ENCODE measurements at places on chromosomes 6 and 20.

DNA sequence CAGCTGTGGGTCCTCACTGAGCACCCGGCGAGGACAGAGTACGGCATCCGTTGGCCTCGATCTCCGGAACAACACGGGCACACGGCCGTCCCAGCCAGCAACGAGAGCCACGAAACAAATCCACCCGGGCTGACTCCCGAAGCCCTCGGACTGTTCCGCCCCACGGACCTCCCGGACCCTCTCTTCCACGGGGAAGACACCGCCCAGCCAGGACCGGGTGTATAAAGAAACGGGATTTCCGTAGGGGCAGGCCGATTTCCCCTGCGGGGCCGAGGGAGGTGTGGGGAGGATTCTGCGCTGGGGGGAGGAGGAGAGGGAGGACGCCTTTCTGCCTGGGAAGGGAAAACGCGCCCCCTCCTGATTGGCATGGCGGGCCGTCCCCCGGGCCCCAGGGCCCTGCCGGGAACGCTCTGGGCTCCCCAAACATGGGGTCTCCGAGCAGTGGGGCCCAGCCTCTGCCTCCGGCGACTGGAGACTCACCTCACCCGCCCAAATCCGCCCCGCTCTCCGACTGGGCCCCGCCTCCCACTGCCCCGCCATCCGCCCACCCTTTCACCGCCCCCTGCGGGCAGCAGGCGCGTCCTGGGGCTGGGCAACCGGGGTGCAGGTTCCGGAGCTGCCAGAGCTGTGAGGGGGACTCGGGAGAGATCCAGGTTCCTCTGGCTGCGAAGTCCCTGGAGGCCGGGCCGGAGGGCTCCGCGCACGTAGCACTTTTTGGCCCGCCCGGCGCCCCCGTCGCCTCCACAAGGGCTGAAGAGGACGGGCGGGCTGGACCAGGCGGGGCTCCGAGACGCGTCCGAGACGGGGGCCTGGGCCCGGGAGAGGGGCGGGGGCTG is 679 bp upstream of the PPDPF start:
- DNase-seq = peak; percentile 76

GRCh38 chr6:69162811-69163210 is 527.7 kb downstream of the ADGRB3 start:
- DNase-seq = no peak

DNA sequence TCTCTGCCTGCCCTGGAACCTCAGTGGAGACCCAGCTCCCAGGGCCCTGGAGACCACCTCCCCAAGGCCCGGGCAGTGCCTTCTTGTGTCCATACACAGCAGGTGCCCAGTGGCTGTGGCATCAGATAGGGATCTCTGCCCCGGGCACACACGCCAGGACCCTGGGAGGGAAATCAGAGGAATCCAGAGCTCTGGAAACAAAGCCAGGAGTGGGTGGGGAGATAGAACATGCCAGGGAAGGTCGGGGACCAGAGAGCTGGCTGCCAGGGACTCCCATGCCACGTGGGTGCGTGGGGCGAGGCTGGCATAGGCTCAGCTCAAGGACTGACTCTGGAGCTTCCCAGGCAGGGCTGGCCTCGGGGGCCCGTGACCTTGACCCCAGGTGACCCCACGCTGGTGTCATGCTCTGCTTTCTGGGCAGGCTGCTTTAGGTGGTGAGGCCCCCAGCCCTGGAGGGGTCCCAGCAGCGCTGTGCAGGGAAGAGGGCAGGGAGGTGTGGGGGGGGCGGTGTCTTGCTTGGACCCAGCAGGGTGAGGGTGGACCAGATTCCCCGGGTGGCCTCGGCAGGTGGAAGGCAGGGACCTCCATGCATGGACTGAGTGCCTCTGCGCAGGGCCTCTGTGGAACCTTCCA is 17.6 kb upstream of the GATA5 start:
- DNase-seq = no peak

DNA sequence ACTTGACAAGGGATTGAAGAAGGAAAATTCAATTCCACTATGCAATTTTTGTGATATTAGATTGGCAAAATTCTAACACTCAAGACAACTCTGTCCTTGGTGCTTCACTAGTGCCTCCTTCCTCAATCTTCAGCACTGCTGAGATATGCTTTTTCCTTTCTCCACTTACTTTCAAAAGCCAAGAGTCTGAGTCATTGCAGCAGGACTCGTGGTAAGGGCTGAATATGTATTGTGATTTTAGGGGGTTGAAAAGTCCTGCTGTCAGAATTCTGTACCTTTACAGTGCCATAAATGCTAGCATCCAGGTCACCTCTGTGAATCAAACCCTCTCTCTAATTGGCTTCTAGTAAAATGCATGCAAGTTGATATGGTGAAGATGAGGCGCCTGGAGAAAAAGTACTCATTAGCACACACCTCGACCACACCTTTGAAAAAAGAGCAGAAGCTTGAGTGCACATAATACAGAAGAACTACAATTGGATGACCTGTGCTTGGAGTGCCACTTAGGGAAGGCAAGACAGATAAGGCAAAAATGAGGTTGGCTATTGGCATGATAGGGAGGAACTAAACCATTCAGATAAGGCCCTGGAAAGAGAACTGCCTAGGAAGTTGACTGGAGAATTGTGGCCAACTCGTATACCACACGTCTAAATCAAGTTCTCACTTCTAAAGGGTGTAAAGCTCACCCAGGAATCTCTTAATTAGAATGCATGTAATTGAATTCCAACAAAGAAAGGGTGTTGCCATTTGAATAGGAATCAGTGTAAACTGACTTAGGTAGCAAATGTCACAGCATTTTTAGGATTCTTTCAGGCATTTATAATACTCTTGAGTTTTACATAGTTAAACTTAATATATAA is 43.6 kb upstream of the FAM83B start:
- no peak for DNase-seq

GRCh38 chr20:38987777-38988176 is 25.6 kb downstream of the DHX35 start:
- DNase-seq = no peak

DNA sequence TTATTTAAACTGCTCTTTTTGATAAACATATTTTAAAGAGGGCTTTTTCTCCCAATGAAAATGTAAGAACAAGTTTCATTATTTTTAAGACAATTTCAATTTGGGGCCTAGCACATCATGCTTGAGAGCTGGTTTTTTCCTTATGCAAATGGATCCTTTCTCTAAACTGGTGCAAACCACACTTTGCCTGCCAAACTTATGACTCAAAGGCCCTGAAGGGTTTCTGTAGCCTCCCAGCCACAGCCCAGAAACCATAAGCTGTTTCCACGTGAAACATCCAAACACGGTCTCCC is 451 bp upstream of the HSF2 start:
- DNase-seq = no peak

GRCh38 chr6:12595161-12595811 is 121.3 kb upstream of the PHACTR1 start:
- DNase-seq = no peak

DNA sequence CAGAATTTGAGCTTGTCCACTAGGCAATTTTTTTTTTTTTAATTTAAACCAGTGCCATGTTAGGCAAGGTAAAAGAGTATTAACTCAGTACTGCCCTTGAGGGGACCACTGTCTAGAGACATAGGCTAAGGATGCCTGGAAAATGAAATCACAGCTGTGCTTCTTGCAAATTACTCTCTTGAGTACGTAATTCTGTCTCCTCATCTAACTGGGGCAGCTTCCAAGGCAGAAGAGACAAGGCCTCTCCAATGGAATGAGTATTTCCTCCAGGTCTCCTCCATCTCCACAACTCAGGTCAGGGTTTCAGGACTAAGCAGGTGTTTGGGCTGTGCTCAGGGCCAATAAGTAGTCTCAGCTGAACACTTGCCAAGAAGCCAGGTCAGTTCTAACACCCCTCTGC is 33.8 kb upstream of the MRPS10 start:
- DNase-seq = no peak

- no peak for DNase-seq
Measured at GRCh38 chr6:129645106-129645829, 64.7 kb downstream of the ARHGAP18 start.

DNA sequence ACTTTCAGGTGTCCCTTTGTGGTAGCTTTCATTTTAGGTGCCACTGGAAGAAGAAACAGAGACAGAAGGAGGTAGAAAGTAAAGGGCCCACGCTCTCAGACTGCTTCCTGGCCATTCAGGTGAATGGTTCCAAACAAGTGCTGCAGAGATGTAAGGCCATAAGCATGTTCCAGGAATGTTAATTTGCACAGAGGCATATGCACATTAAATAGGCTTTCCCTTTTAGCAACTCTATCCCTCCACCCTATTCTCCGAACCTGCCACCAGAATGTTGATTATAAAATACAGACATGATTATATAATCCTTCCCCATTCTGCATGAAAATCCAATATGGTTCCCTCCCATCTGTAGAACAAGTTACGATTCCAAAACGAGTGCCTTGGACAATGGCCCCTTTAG is 297.2 kb downstream of the C6orf118 start:
- no peak for DNase-seq

GRCh38 chr20:10828180-10828579 is 154.4 kb upstream of the JAG1 start:
- DNase-seq = no peak

- DNase-seq = no peak
Measured at GRCh38 chr6:165913676-165914570, 250.9 kb upstream of the PDE10A start.

DNA sequence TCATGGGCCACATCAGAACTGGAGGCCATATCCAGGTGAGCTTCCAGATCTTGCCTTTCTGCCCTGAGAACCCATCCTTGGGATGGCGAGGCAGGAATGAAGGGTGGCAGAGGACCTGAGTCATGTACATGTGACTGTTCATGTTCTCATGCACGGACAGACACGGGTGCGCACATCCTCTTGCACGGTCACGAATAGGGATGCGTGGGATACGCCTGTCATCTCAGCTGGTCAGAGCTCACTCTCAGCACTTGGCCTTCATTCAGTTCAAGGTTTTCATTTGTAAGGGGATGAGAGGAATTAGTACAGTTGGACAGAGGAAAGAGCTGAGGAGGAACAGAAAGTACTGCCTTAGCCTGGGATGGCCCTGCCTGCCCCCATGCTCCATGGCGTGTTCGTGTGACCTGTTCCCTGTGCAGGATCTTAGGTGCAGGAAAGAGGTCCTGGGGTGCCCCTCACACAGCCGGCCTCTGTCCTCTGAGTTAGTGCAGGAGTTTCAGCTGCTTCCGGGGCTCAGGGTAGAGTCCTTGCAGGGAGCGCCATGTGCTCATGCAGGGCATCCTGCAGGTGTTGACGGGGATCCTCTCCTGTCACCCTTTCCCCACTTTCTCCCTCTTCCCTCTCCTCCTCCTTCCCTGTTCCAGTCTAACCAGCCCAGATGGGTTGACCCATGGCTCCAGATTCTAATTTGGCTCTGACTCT is 173.4 kb downstream of the DTNBP1 start:
- no peak for DNase-seq

DNA sequence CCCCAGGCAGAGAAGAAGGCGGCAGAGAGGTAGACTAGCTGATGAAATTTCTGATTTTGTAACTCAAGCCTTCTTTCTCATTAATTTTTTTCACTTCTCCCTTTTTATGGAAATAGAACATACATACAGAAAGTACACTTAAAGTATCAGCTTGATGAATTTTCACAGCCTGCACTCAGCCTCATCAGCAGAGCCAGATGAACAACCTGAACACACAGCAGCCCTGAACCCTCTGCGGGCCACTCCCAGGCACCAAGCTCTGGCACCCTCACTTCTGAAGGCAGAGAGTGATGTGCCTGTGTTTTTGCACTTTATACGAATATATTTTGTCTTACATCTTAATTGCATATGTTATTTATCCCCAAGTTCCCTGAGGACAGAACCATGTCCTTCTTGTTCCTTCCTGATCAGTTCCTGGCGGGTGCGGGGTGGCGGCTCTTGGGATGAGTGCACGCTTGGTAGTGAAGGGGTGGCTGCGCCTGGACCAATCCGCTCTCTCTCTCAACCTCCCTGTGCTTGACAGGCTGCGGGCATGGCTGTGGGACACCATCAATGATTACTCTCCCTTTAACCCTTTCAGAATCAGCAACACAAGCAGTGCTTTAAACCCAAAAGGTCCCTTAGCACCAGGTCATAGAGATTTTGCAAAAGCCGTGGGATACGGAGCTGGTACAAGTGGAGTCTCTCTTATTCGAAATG is 34.8 kb upstream of the AFDN start:
- no peak for DNase-seq

GRCh38 chr6:16322666-16323312 is 84.4 kb downstream of the GMPR start:
- peak; percentile 89 for DNase-seq

GRCh38 chr20:45110301-45110700 is 4.7 kb downstream of the WFDC5 start:
- no peak for DNase-seq

DNA sequence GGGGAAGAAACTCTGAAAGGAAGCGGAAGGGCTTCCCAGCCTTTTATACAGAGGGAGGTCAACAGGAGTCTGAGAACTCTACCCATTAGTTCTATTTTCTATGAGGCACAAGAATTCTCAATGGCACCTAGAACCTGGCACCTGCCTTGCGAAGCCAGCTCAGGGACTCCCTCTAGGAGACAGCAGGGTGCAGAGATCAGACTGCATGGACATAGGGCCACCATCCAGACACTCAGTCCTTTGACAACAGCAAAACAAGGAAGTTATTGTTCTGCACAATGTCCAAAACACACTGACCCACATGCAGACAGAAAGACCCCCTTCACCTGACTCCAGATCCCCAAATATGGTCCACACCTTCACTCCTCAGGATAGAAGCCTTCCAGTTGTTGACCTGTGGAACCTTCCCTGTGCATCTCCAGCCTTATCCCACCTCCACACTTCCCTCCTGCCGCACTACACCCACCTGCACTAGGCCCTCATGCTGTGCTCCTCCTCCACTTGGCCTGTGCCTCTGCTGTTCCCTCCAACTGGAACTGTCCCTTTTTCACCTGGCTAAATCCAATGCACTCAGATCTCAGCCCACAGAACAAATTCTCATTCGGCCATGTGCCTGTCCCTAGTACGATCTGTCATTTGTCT is 27.8 kb downstream of the ACSS1 start:
- DNase-seq = no peak

DNA sequence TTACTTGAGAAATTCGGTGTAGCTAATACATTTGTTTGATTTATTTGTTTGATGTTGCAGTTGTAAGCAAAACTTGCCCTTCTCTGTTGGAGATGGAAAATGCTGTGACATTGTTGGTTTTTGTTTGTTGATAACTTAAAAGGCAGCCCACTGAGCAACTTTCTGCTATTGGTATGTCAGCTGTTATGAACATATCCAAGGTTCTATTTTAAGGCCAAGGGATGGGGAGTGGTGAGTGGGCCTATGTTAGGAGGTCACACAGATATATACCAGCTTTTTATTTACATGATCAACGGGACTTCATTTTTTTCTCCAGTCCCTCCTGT is 5.7 kb downstream of the QKI start:
- no peak for DNase-seq

DNA sequence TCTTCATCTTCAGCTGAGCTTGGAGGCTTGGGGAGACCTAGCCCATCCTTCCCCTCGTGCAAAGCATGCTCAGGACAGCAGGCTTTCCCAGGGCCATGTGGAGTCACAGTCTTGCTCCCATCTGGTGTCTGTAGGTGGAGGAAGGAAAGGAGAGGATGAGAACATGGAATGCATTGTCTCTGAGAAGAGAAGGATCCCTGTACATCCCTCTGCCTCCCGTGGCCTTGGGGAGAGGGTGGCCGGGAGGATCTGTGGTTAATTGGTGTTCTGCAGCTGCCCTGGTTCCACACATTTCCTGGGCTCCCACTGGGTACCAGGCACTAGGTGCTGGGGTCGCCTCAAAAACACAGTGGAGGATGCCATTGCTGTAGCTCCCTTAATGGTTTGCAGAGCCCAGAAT is 134.5 kb downstream of the PHACTR3 start:
- no peak for DNase-seq

GRCh38 chr6:110856296-110856695 is 18.3 kb upstream of the AMD1 start:
- no peak for DNase-seq

All from activated CD4-positive, alpha-beta memory T cell treated with anti-CD3 and anti-CD28 coated beads for 36 hours (primary cell).